Glomerular endothelial cell (primary cell): ENCODE measurements at places on chromosomes 6 and 20.
A peak's percentile ranks its signal among the peaks of the same experiment; 100 is the strongest.

DNA sequence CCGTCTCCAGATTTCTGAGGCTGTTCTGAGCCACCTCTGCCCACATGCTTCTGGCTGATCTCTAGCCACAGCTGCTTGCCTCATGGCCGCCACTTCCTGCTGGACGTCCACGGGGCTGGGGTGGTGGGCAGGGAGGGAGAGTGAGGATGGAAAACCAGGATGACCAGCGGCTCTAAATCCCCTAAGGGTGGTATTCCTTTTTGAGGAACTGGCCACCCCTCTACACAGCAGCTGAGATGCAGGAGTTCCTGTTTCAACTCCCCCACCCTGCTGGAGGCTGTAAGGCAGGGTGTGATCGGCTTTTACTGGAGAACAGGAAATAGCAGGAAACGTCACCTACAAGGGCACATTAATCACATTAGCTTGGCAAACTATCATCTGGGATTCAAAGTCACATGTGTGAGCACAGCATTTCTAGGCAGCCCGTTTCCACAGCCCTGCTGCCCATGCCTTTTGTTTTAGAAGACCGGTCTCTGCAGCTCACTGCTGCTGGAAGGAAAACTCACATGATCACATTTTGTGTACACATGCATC, 181.6 kb upstream of the ECI2 start:
- DNase-seq, result peak; percentile 85

- DNase-seq, result no peak
These were observed 65.6 kb downstream of the CDC5L start for GRCh38 chr6:44453146-44453545.

DNA sequence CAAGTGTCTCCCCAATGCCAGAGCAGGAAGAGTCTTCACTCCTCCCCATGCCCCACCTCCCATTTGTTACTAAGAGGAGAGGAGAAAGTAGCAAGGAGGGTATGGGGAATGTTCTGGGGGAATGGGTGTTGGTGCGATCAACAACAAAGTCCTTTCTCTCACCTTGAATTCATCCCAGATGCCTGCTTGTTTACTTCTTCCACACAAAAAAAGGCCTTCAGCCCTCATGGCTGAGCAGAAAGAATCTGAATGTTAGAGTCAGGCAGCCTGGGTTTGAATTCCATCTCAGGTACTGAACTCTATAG, 9.9 kb downstream of the MOG start:
- no peak for DNase-seq

GRCh38 chr6:148747145-148747470, 278 bp downstream of the UST start:
- no peak for DNase-seq

DNA sequence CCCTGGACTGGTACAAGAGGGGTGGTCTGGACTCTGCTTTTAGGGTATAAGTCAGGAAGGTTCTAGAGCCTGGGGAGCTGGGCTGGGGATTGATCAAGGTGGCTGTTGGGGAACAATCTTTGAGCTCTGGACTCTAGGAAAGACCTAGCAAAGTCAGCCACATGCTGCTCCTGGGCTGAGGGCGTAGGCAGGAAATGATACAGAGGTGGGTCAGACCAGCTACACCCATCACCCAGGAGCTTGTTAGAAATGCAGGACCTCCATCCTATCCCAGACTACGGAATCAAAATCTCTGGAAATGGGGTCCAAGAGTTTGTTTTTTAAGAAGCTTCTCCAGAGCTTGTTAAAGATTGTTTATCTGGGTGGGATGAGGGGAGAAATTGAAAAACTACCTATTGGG, 9.4 kb downstream of the ADTRP start:
- DNase-seq, result no peak

GRCh38 chr6:34562861-34563512, 6.9 kb upstream of the SPDEF start:
- no peak for DNase-seq

GRCh38 chr6:83847179-83847578, 6.0 kb upstream of the RIPPLY2 start:
- DNase-seq, result no peak
